ENCODE measurements at places on chromosomes 6 and 20.
A peak's percentile ranks its signal among the peaks of the same experiment; 100 is the strongest.

DNA sequence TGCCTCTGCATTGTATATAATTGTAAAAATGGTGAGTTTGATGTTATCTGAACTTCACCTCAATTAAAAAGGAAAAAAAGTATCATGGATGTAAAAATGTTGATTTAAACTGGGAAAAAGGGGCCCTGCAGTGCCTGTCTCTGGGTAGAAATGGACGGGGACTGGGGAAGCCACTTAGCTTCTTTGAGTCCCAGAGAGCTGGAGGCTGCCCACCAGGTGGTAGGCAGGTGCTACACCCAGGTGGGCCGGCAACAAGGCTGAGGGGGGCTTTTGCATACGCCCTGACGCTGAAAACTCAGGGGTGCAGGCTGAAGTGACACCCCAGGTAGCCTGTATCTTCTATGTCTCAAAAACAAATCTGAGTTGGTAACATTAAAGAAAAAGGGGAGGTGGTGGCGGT, 118.2 kb downstream of the SULF2 start:
- no peak for DNase-seq

GRCh38 chr6:127786109-127786508, 114.7 kb downstream of the THEMIS start:
- no peak for DNase-seq

DNA sequence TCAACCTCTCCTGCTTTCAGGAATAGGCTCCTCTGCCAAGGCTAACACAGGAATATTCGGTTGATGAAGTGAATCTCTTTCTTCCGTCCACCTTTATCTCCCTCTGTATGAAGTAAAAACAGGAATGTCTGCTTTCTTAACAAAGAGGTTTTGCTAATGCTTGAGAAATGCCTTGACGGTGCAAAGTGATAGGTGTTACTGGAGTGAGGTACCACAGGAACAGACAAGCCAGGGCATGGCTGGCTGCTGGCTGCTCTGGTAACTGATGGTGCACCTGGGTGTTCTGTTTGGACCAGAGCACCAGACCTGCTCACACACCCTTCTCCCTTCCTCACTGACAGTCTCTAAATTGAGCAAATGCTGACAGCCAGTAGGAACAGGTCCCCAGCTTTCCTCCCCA, 174.0 kb upstream of the FBXL4 start:
- no peak for DNase-seq

DNA sequence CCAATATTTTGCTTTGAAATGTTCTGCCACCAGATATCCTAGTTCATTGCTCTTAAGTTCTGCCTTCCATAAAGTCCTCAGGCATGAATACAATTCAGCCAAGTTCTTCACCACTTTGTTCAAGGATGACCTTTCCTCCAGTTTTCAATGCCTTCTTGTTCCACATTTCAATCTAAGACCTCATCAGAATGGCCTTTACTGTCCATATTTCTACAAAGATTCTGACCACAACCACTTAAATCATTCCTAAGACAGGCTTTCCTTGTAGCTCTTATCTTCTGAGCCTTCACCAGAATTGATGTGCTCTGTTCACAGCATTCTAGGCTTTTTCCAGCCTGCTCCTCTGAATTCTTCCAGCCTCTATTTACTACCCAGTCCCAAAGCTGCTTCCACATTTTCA, 319.0 kb downstream of the HACE1 start:
- DNase-seq = peak; percentile 20

- no peak for DNase-seq
These were observed 1.6 kb downstream of the OLIG3 start for GRCh38 chr6:137492289-137493217.

DNA sequence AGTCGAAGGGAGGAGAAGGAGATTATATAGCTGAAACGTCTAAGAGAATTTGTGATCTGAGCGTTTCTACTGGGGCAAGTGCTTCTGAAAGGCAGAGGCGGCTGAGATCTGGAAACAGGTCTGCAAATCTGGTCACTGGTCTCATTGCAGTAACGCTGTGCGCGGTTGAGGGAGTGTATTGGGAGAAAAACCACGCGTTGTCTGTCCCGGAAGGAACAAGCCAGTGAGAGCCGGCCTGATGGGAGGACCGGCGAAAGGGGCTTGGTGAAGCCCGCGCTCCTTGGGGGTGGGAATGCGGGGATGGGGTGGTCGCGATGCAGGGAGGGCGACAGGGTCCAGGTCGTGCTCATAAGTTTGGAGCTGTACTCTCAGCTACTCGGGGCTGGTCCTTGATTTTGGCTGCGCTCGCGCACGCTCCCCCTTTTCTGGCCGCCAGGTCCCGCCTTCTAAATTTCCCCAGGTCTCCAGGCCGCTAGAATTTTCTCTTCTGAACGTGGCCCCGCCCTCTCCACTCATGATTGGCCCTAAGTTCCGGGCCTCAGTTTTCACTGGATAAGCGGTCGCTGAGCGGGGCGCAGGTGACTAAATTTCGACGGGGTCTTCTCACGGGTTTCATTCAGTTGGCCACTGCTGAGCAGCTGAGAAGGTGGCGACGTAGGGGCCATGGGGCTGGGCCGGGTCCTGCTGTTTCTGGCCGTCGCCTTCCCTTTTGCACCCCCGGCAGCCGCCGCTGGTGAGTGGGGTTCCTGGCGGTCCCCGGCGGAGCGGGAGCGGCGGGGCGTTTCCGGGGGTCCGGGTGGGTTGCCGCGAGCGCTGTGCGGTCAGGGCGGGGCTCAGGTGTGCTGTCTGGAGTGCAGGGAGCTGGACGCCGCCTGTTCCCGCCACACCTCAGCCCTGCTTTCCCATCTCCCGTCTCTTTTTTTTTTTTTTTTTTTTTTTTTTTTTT, at the start of gene MICB:
Gene MICB, plus strand, starts transcription at position 615 of the 946 bp plus-strand sequence. Its CDS starts 49 bp downstream, at position 664.
- peak; percentile 24 for DNase-seq

- DNase-seq = peak; percentile 27
These were observed 63.6 kb downstream of the SSR1 start for GRCh38 chr6:7249391-7249790.

- no peak for DNase-seq
These were observed 4.5 kb upstream of the FAM110A start for GRCh38 chr20:828987-829386.

GRCh38 chr20:8909596-8909995, 159.3 kb upstream of the PLCB4 start:
- no peak for DNase-seq

GRCh38 chr6:157650801-157651200, 172.2 kb upstream of the SNX9 start:
- no peak for DNase-seq

- no peak for DNase-seq
These were observed 20.6 kb upstream of the QKI start for GRCh38 chr6:163393923-163394322.

DNA sequence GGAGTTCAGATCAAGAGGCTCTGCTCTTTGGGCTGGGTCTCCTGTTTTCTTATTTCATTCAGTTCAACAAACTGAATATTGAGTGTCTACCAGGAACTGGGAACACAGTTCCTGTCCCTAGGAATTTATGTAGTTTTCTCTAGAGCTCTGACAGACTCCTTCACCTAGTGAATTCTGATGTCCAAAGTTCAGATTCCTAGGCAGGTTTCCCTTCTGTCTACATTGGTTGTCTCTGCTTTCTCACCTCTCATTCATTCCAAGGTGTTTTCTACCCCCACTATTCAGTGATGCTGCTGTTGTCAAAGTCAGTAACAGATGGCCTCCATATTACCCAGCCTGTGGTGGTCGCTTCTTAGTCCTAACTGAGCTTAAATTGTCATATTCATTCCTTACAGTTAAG, 4.4 kb downstream of the SMIM13 start:
- DNase-seq = no peak

- DNase-seq = no peak
These were observed 71.1 kb downstream of the TASP1 start for GRCh38 chr20:13567663-13568062.

DNA sequence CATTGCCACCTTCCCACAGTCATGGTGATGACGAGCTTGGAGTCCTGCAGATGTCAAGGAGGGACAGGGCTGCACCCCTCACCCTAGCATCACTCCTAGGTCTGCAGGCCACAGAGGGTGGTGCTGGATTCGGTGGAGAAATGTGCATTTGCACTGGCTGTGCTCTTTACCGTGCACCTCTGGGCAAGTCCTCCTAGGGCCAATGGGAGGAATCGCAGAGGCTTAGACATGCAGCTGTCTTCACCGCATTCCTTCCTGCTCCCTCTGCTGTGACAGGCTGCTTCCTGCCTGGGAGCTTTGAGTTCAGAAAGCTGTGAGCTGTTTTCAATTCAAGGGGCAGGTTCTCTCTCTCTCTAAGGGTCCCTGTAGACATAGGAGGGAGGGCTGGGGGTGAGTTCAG, 85.1 kb downstream of the EDN3 start:
- DNase-seq = no peak
